ENCODE measurements at places on chromosomes 12 and 14. TPM values are rescaled to one million over a fixed set of nuclear protein-coding genes. Genes with fewer than 3 reads are reported as not detected.

GRCh38 chr12:5273709-5274108 lies 158.2 kb upstream of the NTF3 start:
- no peaks in the 10 kb centered on the region for H3K4me1 ChIP-seq
- no peak overlapping the region for H3K4me3 ChIP-seq
- H3K27me3 ChIP-seq: no peaks in the 10 kb centered on the region

- no peak overlapping the region for H3K4me3 ChIP-seq
- no peaks in the 10 kb centered on the region for H3K36me3 ChIP-seq
- H3K27me3 ChIP-seq: peaks cover 42% of the 10 kb centered on the region
- DNase-seq: no peak
- no peak overlapping the region for H3K27ac ChIP-seq
- H3K4me1 ChIP-seq: peaks cover 11% of the 10 kb centered on the region
These were observed 117.7 kb upstream of the C14orf180 start for GRCh38 chr14:104461676-104462449.

Gene PIWIL1
- total RNA-seq: not detected

Gene STXBP6
- total RNA-seq: not detected

DNA sequence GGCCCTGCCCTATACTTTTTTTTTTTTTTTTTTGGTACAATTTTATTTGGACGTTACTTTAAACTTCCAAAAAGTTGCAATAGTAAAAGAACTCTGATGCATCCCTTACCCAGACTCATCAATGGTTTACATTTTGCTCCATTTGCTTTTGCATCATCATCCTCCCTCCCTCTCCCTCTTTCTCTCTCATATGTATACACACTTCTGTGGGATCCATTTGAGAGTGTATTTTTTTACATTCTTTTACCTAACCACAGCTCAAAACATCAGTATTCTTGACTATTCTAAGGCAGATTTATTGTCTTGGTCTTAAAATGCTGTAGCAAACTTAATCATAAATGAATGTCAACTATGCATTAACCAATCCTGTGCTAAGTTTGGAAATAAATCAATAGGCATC lies 111.6 kb downstream of the PRICKLE1 start:
- no peak overlapping the region for H3K27ac ChIP-seq
- DNase-seq: no peak
- H3K4me1 ChIP-seq: peaks cover 8% of the 10 kb centered on the region
- H3K27me3 ChIP-seq: peaks cover 50% of the 10 kb centered on the region
- H3K36me3 ChIP-seq: no peaks in the 10 kb centered on the region

DNA sequence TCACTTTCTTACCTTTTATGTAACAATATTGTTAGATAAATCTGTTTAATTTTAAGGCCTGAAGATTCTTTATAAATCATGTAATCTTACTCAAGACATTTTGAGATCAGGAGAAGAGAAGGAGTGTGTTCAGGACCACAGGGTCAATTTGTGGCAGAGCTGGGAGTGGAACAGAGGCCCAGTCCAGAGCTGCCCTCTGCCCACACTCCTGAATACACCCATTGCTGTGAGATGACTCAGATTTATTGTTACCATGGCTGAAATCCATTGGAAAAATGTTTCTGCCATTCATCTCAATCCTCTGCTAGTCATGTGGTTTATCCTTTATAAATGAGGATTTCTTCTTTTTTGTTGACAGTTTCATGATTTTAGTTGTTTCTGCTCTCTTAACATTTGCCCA lies 100.5 kb upstream of the STXBP6 start:
- H3K27ac ChIP-seq: no peak overlapping the region
- H3K36me3 ChIP-seq: no peaks in the 10 kb centered on the region
- H3K4me1 ChIP-seq: no peaks in the 10 kb centered on the region
- H3K4me3 ChIP-seq: no peak overlapping the region
- no peak for DNase-seq
- H3K27me3 ChIP-seq: peaks cover 3% of the 10 kb centered on the region

Gene NAV3
- total RNA-seq: not detected

DNA sequence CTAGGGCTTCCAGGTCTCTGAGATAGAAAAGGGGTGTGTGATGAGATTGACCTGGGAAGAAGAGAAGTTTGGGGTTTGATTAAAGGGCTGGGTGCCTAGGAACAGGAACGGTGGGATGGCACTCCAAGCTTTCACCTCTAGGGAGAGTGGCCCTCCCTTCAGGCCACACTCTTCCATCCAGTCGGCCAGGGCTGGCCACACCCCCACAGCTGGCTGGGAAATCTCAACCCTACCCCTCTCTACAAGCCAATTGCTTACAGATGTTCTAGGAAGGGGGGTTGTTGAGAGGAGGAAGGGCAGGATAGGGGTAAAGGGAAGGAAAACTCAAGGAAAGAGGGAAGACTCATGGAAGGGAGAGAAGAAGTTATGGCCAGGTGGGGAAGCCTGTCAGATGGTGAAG lies 6.6 kb upstream of the ITGA5 start:
- DNase-seq: no peak
- H3K27me3 ChIP-seq: peaks cover 3% of the 10 kb centered on the region
- H3K27ac ChIP-seq: no peak overlapping the region
- no peak overlapping the region for H3K4me3 ChIP-seq
- peaks cover 7% of the 10 kb centered on the region for H3K4me1 ChIP-seq
- H3K36me3 ChIP-seq: no peaks in the 10 kb centered on the region

DNA sequence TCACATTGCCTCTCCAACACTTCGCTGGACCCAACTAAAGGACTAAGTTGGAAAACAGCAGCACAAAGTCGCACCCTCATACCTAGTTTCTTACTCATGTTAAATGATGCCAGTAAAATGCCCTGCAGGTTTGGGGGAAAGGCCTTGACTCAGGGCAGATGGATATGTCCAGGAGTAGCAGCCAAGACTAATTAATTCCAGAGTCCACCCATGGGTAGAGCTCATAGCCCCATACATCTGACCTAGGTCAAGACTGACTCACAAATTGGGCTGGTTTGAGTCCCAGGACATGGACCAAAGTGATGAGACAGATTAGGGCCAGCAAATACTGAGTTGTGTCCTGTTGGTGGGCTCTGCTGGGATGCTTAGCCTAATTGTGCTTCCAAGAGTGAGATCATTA lies 224.0 kb upstream of the BTG1 start:
- peaks cover 8% of the 10 kb centered on the region for H3K4me1 ChIP-seq
- no peak for DNase-seq
- H3K27ac ChIP-seq: no peak overlapping the region
- no peaks in the 10 kb centered on the region for H3K36me3 ChIP-seq
- H3K27me3 ChIP-seq: no peaks in the 10 kb centered on the region

Gene TTC9
- total RNA-seq: 9.5 TPM

Gene RNASE1
- total RNA-seq: not detected

Gene TAS2R13
- total RNA-seq: not detected

Gene DIO2
- total RNA-seq: not detected

DNA sequence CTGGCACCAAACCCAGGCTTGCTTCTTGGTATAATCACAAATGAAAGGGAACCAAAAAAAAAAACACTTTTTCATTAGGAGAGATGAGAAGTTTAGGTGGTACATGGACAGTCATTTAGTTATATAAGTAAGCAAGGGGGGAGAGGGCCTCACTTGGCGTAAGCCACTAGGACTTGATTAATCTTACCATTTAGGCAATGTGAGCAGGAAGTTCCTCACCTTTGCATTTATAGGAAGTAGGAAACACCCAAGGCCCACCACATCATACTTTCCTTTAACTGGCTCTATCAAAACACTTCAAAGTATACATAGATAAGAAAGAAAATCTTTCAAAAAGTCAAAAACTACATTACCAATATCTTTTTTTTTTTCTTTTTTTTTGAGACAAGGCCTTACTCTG lies 6.7 kb upstream of the RPS6KA5 start:
- no peak overlapping the region for H3K4me3 ChIP-seq
- H3K27ac ChIP-seq: peak overlapping the region; percentile 65
- H3K27me3 ChIP-seq: no peaks in the 10 kb centered on the region
- H3K36me3 ChIP-seq: peaks cover 4% of the 10 kb centered on the region

- no peak overlapping the region for H3K4me3 ChIP-seq
- no peak for DNase-seq
- H3K27ac ChIP-seq: no peak overlapping the region
- peaks cover 29% of the 10 kb centered on the region for H3K27me3 ChIP-seq
- H3K36me3 ChIP-seq: no peaks in the 10 kb centered on the region
These were observed 7.0 kb downstream of the PYGL start for GRCh38 chr14:50937325-50937724.

DNA sequence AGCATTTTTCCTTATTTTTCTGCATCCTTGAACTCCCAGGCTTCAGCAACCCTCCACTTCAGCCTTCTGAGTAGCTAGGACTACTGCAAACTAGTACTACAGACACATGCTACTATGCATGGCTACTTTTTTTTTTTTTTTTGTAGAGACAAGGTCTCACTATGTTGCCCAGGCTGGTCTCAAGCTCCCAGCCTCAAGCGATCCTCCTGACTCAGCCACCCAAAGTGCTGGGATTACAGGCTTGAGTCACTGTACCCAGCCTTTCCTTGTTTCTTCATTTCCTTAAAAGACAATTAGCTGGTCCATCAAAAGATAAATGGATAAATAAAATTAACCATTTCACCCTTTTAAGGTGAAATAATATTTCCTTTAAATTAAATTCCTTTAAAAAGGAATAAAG lies 205.8 kb downstream of the SPTSSA start:
- no peak overlapping the region for H3K4me3 ChIP-seq
- no peak for DNase-seq
- H3K27ac ChIP-seq: no peak overlapping the region

GRCh38 chr12:108973629-108974152 lies 47.2 kb downstream of the SVOP start:
- no peak overlapping the region for H3K27ac ChIP-seq
- H3K27me3 ChIP-seq: peaks cover 8% of the 10 kb centered on the region
- no peaks in the 10 kb centered on the region for H3K4me1 ChIP-seq
- no peak overlapping the region for H3K4me3 ChIP-seq
- no peak for DNase-seq

DNA sequence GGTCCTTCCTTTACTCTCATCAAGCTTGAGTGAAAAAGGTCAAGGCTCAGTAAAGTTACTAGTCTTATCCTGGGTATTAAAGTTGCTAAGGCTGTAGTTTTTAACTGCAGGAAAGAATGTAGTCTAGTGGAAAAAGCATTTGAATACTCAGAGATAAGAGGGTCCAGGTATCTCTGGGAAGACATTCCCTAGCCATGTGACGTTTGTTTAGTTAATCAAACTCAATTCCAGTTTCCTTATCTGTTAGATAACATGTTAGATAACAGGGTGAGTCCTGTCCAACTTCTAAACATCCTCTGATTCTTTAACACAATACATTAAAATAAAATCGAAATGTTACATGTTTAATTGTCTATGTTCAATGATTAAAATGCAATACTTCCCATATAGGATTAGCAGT lies 720.7 kb upstream of the LMO3 start:
- no peaks in the 10 kb centered on the region for H3K36me3 ChIP-seq
- no peaks in the 10 kb centered on the region for H3K27me3 ChIP-seq
- H3K27ac ChIP-seq: no peak overlapping the region

Data from activated CD4-positive, alpha-beta memory T cell treated with anti-CD3 and anti-CD28 coated beads for 36 hours (primary cell).